ENCODE measurements at places on chromosomes 1 and 21. TPM values are rescaled to one million over a fixed set of nuclear protein-coding genes. Genes with fewer than 3 reads are reported as not detected.
A peak's percentile ranks its signal among the peaks of the same experiment; 100 is the strongest.

GRCh38 chr1:63619558-63619957 is 26.3 kb downstream of the PGM1 start:
- no peak for DNase-seq

DNA sequence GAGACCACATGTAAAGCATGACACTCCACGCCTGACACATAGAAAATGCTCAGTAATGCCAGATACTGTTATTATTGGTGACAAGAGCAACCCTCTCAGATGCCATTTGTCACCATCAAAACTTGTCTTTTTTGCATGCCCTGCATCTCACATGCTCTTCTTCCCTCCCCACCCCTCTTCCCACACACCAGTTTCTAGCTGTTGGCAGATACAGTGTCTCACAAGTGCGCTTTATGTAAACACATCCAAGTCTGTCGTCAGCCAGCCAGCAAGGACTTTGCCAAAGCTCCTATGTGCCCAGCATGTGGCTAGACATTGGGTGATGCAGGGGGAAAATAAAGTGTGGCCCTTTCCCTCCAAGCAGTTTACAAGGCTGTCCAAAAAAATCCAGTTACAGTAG is 44.9 kb upstream of the EPHA8 start:
- DNase-seq: no peak

- no peak for DNase-seq
Measured at GRCh38 chr1:181387702-181388101, 95.6 kb upstream of the CACNA1E start.

DNA sequence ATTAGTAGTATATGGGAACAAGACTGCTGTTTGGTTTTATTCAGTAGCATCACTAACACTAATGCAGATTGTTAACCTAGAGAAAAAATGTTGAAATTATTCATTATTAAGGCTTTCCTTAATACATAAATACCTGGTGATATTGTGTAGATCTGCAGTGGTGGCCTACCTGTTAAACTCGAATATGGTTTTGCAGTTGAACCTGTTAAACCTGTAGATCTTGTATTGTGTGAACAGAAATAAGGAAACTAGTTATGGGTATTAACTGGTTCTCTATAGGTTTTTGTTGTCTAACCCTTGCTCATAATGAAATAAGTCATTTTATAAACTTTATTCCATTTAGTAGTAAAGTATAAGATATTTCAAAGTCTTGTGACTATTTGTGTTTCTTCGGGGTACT is 23.9 kb downstream of the PKN2 start:
- no peak for DNase-seq

DNA sequence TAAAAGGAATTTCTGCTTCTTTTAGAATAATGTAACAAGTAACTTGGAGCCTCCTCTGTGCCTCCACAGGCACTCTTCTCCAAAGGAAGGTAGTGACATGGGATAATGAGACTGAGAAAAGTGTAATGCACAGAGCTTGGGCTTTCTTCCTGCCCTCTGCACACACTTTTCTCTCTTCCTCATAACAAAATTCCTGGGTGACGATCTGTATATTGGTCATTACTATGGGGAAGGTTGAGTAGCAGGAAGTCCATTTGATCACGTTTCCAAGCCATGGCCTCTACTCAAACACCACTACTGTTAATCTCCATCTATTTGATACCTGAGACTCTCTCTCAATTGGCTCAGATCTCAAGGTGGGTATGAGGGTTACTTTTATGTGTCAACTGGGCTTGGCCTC is 113.9 kb downstream of the GRIK1 start:
- DNase-seq: no peak

DNA sequence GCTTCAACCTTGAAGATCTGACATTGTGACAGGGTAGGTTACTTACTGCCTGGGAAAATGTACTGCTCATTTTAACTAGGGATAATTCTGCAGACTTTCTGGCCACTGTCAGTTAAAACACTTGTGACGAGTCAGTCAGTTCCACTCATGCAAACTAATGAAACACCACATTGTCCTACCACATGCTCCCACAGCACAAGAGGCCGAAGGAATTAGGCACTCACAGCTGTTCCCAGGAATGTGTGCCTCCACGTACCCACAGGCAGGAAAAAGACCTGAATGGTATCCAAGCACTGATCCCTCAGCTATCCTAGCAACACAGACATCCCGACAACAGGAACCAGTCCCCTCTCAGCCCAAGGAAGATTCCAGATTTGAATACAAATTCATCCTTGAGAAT is 12.3 kb downstream of the BCAR3 start:
- peak; percentile 85 for DNase-seq

GRCh38 chr1:243663651-243664050 is 186.4 kb downstream of the AKT3 start:
- DNase-seq: no peak

- no peak for DNase-seq
Measured at GRCh38 chr1:7789828-7790227, 5.7 kb downstream of the PER3 start.

- no peak for DNase-seq
Measured at GRCh38 chr1:153629343-153629665, 1.1 kb downstream of the S100A1 start.

DNA sequence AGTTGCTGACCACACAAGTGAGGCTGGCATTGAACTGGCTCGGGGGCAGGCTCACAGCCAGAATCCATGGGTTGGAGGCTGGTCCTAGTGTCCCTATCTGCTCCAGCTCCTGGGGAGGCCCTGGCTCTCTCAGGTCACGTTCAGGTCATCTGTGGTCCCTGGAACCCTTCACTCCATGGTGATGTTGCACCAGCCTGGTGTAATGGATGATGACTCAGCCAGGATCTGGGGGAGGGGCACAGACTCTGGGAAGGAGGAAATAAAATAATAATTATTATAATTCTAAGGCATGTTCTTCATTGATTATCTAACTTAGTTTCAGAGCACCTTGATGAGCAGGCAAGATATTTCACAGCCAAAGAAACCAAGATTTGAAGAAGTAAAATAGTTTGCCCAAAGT is 26.6 kb upstream of the FCRL4 start:
- no peak for DNase-seq

- DNase-seq: no peak
Measured at GRCh38 chr1:178498896-178499675, 2.3 kb upstream of the CLEC20A start.

DNA sequence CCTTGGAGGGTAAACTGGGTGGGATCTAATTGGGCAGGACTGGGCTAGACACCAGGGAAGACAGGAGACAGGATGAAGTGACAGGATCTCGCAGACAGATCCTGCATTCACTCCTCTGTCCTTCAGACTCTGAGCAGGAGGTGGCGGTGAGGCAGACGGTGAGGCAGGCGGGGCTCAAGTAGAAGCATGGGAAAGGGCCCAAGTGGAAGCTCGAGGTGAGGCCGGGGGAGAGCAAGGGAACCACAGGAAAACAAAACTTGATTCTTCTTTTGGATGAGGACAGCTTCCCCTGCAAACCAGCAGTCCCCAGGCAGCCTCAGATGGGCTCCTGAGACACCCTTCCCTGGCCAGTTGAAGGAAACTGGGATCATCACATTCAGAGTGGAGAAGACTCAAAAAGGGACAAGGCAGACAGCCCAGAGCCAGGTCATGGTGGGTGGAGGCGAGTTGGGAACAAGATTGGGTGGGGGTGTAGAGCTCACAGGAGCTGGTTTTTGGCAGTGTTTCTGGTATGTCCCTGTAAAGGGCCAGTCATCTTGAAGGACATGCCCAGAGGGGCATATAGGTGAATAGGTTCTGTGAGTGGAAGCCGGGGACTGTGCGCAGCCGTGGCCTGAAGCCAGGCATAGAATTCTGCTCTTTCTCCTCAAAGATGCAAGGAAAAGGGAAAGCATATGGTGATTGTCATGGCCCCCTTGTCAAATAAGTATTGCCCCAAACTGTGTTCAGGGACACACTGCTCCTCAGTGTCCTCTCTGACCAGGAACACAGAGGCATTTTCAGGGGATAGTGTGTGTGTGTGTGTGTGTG is 18.0 kb downstream of the INKA2 start:
- DNase-seq: no peak

DNA sequence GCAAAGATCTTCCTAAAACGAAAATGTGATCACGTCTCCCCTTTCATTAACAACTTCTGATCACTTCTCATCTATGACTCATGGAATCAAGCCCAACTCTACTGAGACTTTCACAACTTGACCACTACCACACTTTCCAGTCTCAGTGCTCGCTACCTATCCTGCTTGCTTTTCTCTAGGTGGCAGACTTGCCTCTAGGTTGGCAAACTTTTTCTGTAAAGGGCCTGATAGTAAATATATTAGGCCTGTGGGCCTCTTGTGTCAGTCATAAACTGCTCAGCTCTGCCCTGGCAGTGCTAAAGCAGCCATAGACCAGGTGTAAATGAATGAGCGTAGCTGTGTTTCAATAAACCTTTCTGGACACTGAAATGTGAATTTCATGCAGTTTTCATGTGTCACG is 21.5 kb upstream of the HMGB4 start:
- DNase-seq: no peak

GRCh38 chr1:206672844-206673758 is 11.6 kb upstream of the MAPKAPK2 start:
- DNase-seq: peak; percentile 77

DNA sequence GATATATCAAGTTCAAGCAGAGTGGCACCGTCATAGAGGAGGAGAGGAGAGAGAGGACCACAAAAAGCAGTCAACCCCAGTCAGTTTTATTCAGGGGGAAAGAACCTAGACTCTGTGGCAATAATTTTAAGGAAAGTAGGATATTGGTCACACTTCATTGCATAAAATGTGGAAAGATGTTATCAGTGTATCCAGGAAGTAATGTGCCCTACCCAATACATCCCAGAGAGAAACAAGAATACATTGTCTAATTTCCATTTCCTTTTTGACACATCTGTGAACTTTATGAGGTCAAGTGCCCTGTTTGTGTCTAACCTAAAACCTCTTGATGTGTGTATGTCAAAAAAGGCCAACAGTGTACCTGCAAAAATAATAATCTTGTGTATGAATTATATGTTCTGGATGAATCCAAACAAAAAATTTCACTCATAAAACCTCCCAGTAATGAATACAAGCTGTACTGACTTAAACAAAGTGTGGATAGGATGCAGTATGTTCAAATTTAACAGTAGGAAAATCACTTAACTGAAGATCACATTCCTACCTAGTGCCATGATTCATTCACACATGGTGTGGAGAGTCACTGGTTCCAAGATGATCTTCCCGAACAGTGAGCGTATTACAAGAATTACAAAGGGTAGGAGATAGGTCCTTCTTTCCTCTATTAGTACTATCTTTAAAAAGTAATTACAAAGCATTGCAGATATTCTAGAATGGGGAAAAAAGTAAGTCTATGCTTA is 712.1 kb upstream of the CXADR start:
- no peak for DNase-seq

GRCh38 chr1:151606857-151607256 is 5.0 kb upstream of the SNX27 start:
- DNase-seq: no peak

DNA sequence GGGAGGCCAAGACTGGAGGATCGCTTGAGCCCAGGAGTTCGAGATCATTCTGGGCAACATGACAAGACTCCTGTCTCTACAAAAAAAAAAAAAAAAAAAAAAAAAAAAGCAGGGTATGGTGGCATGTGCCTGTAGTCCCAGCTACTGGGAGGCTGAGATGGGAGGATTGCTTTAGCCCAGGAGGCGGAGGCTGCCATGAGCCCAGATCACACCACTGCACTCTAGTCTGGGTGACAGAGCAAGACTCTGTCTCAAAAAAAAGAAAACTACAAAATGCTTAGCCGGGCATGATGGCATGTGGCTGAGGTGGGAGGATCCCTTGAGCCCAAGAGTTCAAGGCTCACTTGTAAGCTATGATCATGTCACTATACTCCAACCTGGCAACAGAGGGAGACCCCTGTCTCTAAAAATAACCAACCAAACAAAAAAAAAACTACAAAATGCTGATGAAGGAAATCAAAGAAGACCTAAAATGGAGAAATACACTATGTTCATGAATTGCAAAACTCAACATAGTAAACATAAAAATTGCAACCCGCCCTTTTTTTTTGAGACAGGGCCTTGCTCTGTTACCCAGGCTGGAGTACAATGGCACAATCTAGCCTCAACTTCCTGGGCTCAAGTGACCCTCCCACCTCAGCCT is 20.4 kb downstream of the SHISAL2A start:
- no peak for DNase-seq

DIRAS3 gene
- 1.8 TPM for total RNA-seq

DNASE2B gene
- not detected for total RNA-seq

STX12 gene
- 62.1 TPM for total RNA-seq

PLEKHN1 gene
- under 0.01 TPM for total RNA-seq

FABP3 gene
- 554 TPM for total RNA-seq

HSD3B2 gene
- total RNA-seq: not detected

CACNA1S gene
- not detected for total RNA-seq

TRIM67 gene
- total RNA-seq: 0.17 TPM

KCNA2 gene
- total RNA-seq: under 0.01 TPM

LCE2A gene
- 0.33 TPM for total RNA-seq
